Stomach (tissue), 19 donors: ENCODE measurements at places on chromosomes 6 and 20. TPM values are rescaled to one million over a fixed set of nuclear protein-coding genes. Genes with fewer than 3 reads are reported as not detected.

DNA sequence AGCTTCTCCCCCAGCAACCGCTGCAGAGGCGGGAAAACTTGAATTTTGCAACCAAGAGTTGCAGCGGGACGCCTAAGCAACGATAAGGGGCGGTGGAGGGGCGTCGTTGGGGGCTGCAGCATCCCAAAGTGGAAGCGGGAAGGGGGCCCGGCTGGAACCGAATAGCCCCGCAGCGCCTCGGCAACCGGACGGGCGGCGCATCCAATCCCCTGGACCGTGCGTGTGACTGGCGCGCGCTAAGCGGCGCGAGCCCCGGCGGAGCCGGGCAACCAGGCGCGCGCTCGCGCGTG is 670 bp upstream of the PARD6B start:
- peaks cover 21% of the 10 kb centered on the region for H3K4me1 ChIP-seq
- peak overlapping the region; percentile 93 for H3K4me3 ChIP-seq
- no peaks in the 10 kb centered on the region for H3K36me3 ChIP-seq
- DNase-seq: no peak

GRCh38 chr6:150150458-150150820 is 7.6 kb downstream of the PPP1R14C start:
- no peak overlapping the region for H3K27ac ChIP-seq
- no peaks in the 10 kb centered on the region for H3K36me3 ChIP-seq
- no peak overlapping the region for H3K4me3 ChIP-seq
- DNase-seq: no peak
- H3K4me1 ChIP-seq: peaks cover 8% of the 10 kb centered on the region
- H3K27me3 ChIP-seq: peaks cover 79% of the 10 kb centered on the region

DNA sequence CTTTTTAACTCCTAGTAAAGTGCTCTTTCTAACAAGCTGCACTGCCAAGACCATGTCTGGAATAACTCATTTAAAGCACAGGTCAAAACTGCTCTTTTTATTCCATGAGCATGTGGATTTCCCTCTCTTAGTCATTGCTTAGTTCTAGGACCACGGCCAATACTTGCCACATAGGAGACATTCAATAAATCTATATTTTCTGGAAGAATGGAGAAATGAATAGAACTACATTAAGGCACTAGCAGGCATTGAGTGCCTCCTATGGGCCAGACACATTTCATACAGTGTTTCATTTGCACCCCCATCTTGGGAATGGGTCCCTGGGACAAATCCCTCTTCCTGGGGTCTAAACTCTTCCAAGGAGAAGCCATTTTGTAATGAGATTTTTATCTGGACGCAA is 552.8 kb upstream of the CITED2 start:
- H3K36me3 ChIP-seq: no peaks in the 10 kb centered on the region
- no peaks in the 10 kb centered on the region for H3K27me3 ChIP-seq
- H3K27ac ChIP-seq: no peak overlapping the region
- H3K4me1 ChIP-seq: no peaks in the 10 kb centered on the region
- peak; percentile 58 for DNase-seq
- no peak overlapping the region for H3K4me3 ChIP-seq

- no peak overlapping the region for H3K4me3 ChIP-seq
- no peaks in the 10 kb centered on the region for H3K27me3 ChIP-seq
- DNase-seq: no peak
- H3K4me1 ChIP-seq: no peaks in the 10 kb centered on the region
These were observed 251.5 kb downstream of the TFAP2A start for GRCh38 chr6:10163203-10163962.

- H3K27ac ChIP-seq: no peak overlapping the region
- H3K27me3 ChIP-seq: no peaks in the 10 kb centered on the region
- no peak for DNase-seq
- no peaks in the 10 kb centered on the region for H3K36me3 ChIP-seq
- no peak overlapping the region for H3K4me3 ChIP-seq
These were observed 231.6 kb downstream of the QKI start for GRCh38 chr6:163646133-163646532.

RBPJL gene
- not detected for total RNA-seq

CAP2 gene
- total RNA-seq: 78.8 TPM
